ENCODE measurements at places on chromosomes 16 and 17. TPM values are rescaled to one million over a fixed set of nuclear protein-coding genes. Genes with fewer than 3 reads are reported as not detected.

Gene ACSF2
- 69.4 TPM for total RNA-seq

Gene FADS6
- not detected for total RNA-seq

Gene DNAH9
- not detected for total RNA-seq

Gene C16orf89
- total RNA-seq: not detected

DNA sequence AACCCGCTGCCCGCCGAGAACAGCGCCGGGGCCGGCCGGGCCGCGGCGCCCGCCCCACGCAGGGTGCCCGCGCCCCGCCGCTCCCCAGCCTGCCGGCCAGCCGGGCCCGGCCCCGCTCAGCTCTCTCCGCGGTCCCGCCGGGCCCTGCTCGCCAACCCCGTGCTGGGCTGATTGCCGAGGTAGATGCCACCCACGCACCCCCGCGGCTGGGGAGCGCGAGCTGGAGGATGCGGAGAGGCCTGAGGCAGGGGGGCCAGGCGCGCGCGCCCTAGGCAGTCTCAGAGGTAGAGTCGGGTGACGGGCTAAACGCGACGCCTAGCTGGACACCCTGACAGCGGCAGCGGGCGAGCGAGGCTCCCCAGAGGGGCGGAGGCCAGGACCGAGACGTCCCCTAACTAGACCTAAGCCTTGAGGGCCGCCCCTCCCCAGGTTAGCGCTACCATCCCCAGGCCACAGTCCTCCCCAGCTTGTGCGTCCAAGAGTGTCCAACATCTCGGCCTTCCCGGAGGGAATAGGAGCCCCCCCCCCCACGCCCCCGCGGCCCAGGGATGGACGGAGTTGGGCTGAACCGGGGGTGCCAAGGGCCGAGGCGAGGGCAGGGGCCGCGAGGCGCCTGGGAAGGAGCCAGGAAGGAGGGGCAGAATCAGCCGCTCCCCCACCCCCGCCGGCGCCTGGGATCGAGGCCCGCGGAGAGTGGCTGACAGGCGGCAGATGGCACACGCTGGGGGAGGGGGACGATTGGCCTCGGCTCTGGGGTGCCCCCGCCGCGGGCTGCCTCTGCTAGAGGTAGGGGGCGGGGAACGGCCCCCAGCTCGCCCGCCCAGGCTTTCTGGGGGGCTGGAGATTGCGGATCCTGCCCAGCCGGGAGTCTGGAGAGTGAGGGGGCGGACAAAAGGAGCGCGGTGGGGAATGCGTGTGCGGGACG lies 2.5 kb upstream of the ZNF423 start:
- peak; percentile 42 for DNase-seq

GRCh38 chr16:81275064-81275532 lies 36.6 kb downstream of the BCO1 start:
- no peak for DNase-seq

DNA sequence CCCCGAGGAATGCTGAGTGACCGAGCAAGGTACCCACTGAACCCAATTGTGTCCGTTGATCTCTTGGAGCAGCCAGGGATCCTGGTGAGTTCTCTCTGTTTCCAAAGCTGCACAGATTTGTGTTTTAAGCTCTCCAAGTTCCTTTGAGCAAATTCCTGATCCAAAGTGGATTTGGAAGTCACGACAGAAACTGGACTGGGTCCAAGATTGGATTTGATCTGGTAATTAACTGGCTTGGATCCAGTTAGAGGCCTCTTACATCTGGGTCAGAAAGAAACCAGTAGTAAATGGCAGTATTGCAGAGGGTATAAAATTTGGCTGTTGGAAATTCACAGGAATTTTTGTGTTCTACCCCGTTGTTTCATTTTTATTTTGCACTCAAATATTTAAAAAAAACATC lies 119.5 kb downstream of the PMP22 start:
- DNase-seq: no peak

GRCh38 chr17:40364121-40364861 lies at the start of gene GJD3:
TSS of gene GJD3 (minus strand) at chr17:40364737. CDS start at chr17:40363815, 922 bp downstream.
- DNase-seq: no peak

GRCh38 chr17:73022694-73023093 lies 69.8 kb downstream of the SLC39A11 start:
- DNase-seq: no peak

GRCh38 chr17:50842506-50843149 lies 7.2 kb downstream of the WFIKKN2 start:
- no peak for DNase-seq
